ENCODE measurements at places on chromosomes 4 and X. TPM values are rescaled to one million over a fixed set of nuclear protein-coding genes. Genes with fewer than 3 reads are reported as not detected.

The SATL1 gene
- total RNA-seq = 0.11 TPM

The TLR3 gene
- total RNA-seq = 1.8 TPM

The PDZD4 gene
- 73.0 TPM for total RNA-seq

The NSG1 gene
- 31.1 TPM for total RNA-seq

The PRSS12 gene
- 14.9 TPM for total RNA-seq

The FSTL5 gene
- 2.2 TPM for total RNA-seq

The BGN gene
- total RNA-seq = 1.1 TPM

The IL2RG gene
- not detected for total RNA-seq

The NDST3 gene
- total RNA-seq = 0.07 TPM

The UGT8 gene
- total RNA-seq = 18.2 TPM

DNA sequence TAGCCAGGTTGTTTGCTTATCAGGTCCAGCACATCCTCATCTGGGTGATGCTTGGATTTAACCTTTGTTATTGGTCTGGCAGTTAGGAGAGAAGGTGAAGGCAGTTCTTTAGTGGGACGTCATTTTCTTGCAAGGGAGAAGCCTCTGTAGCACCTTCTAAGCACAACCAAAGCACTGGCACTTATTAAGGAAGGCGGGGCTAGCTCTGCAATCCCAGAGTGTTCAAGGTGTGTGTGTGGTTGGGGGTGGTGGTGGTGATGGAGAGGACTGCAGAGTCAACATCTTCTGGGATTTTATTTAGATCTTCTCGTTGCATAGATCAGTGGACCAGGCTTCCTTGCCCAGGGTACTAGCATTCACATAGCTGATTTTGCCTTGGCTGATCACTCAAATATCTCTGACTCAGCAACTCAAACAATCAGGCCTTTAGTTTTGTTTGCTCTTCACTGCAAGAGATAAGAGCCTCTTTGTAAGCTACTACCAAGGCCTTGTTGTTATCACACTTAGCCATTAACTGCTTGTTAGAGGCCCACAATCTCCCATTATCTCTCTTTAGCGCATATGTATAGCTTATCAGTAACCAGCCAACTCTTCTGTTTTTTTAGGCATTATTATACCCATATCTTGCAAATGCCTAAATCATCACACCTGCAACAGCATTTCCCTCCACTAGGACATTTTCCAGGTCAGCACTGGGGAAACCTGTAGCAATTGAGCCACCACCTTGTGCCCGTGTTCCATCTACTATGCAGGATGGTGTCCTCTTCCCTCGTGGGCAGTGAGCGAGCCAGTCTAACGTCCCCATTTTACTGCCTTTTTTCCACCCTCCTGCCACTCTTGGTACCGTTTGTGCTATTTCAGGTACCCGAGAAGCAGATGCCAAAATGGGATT lies 36.5 kb upstream of the LINC00632 start:
- DNase-seq = no peak

DNA sequence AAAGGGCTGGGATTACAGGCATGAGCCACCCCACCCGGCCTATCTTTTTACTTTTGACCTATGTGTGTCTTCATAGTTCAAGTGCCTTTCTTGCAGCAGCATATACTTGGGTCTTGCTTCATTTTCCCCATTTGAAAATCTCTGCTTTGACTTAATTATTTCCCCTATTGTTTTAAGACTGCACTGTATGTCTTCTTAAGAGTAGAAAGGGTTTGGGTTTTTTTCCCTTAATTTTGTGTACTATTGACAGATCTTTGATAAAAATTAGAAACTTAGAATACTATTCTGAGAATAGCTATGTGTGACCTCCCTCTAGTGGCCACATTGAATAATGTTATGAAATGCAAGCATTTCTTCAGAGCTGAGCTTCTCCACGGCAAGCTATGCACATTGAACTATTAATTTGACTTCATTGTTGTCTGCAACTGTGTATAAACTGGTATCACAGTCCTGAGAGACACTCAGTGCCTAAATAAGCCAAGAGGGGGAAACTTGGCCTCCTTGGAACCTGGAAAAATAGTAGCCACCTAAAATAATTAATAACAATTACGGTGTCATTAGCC lies 8.7 kb upstream of the SLC25A4 start:
- peak; percentile 68 for DNase-seq

DNA sequence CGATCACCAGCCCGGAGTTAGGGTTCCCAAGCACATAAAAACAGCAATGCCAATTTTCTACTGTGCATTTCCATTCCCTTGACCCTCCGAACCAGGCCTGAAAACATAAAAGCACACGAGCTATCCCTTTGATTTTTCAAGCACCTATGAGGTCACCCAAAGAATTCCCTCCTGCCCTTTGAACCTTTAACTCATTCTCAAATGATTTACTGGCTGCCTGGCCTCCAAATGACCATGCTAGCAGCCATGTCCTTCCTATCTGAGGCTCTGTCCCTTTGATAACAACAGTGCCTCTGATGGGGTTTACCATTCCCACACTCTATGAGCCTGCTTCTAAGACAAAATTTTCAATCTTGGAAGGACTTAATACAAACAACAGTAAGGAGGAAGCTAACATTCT lies 15.2 kb downstream of the SHROOM4 start:
- no peak for DNase-seq

- no peak for DNase-seq
These were observed 787.9 kb upstream of the GALNTL6 start for GRCh38 chr4:171025343-171025742.

GRCh38 chr4:95742179-95742578 lies 97.7 kb upstream of the PDHA2 start:
- DNase-seq = no peak

DNA sequence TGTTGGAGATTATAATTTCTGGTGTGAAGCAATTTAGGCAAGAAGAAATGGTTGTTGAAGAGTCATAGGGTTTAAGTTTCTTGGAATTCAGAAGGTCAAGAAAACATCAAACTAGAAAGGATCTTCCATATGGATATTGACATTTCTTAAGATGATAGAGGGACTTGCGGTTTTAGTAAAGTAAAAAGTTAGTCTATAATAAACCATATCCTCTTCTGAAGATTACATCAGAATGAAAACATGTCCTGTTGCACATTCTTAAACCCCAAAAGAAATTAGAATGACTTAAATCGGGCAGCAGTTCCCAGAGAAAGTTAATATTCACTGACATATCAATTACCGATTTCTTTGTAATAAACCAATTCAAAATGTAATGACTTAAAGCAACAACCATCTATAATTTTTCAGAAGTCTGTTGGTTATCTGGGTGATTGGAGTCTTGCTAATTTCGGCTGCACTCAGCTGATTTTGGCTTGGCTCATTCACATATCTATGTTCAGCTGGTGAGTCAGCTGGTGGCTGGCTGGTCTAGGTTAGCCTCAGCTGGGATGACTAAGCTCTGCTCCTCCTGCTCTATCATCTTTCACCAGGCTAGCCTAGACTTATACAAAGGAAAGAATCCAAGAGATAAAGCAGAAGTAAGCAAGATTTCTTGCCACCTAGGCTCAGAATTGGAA lies 24.4 kb upstream of the DYNLT3 start:
- no peak for DNase-seq

GRCh38 chrX:30495468-30495867 lies 82.1 kb downstream of the TASL start:
- DNase-seq = no peak

GRCh38 chr4:38313999-38314561 lies 349.9 kb upstream of the KLF3 start:
- DNase-seq = no peak

- no peak for DNase-seq
These were observed 617 bp upstream of the MRFAP1L1 start for GRCh38 chr4:6710282-6710681.

- peak; percentile 8 for DNase-seq
These were observed 75.8 kb downstream of the MAGEB10 start for GRCh38 chrX:27883468-27884092.

DNA sequence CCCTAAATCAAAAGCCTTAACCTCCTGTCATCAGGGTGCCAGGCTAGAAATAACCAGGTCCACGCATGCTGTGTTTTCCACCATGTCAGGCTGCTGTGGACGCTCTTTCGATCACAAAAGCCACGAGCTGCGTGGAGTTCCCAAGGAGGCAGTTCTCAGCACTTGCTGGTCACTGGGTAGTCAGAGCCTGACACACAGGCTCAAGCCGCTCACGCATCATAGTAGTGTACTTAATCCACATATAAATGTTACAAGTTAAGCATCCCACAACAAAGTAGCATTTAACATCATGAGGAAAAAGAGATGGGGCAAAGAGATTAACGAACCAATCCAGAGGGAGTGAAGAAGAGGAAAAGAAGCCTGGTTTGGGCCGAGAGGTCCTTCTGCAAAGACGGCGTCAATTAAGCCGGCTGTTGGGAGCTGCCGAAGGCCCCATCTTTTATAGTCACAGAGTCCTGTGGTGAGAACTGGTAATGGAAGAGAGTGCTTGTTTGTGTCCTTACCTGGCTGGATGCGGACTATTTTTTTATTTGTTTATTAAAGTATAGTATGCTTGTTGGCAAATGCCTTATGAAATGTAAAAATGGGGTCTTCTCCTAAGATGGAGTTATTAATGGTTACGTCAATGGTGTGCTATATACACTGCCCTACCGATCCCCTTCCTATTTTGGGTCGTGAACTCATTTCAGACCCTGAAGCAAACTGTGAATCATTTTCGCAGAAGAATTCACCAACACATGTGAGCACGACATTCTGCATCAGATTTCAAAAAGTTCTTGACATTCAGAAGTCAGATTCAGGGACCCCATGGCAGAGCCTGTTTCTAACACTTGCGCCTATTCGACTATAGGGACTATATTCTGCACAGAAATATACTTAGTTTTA lies 675 bp downstream of the PRIMPOL start:
- no peak for DNase-seq

DNA sequence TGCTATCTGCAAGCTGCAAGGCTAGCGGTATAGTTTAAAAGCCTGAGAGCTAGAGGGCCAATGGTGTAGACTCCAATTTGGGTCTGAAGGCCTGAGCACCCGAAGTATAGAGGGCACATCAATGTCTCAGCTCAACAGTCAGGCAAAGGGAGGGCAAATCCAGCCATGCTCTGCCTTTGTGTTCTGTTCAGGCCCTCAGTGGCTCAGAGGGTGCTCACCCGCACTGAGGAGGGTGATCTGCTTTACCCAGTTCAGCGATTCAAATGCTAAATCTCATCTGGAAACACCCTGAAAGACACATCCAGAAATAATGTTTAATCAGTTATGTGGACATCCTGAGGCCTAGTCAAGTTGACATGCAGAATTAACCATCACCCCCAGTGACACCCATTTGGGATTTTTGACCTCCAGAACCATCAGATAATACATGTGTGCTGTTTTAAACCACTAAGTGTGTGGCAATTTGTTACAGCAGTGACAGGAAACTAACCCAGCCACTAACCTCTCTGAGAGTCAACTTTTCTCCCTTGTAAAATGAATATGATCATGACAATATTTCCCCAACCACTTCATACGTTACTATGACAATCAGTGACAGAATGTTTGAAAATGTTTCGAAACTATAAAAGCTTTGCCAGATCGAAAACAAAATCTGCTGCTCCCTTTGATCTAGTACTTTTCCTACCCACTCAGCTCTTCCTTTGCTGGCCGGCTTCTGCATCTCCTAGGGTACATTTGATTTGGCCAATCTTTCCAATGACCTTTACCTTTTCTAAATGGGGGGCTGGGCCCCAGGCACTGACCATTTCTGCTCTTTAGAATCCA lies 8.4 kb upstream of the TBL1X start:
- DNase-seq = no peak

- no peak for DNase-seq
These were observed 218.6 kb downstream of the CHM start for GRCh38 chrX:85828771-85829170.

DNA sequence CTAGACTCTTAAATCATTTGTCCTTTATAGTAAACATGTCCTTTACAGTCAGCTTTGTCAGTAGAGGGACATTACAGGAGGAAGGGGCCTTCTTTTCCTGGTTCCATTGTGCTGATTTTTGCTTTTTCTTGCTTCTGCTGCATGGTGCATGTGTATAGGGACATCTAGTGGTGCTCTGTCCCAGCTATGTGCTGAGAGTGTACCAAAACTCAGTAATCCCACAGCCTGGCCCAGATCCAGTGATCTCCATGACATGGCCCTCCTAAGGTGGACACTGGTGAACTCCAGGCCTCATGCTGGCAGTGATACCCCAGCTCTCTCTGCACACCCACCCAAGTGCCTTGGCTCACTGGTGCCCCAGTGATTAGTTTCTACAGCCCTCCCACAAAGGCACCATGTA lies 45.2 kb downstream of the MAGEB17 start:
- DNase-seq = peak; percentile 19

DNA sequence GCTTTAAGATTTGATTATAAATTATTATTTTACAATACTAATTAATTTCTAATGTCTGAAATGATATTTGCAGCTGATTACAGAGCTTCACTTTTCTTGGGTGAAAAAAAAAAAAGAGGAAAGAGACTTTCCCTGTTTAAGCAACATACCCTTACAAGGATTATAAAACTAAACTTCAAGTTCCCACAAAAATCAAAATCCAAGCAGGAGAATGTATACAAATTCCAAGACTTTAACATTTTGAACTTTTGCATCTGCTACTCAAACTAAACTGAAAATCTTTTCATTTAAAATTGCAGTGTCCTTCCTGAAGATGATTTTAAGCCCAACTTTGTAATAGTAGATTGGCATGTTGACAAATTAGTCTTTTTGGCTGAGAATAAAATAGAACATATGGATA lies 742.4 kb upstream of the INTU start:
- DNase-seq = no peak

- DNase-seq = no peak
These were observed 11.5 kb downstream of the CLCN4 start for GRCh38 chrX:10168226-10168625.

GRCh38 chr4:39051492-39051891 lies 10.5 kb upstream of the KLHL5 start:
- DNase-seq = no peak

DNA sequence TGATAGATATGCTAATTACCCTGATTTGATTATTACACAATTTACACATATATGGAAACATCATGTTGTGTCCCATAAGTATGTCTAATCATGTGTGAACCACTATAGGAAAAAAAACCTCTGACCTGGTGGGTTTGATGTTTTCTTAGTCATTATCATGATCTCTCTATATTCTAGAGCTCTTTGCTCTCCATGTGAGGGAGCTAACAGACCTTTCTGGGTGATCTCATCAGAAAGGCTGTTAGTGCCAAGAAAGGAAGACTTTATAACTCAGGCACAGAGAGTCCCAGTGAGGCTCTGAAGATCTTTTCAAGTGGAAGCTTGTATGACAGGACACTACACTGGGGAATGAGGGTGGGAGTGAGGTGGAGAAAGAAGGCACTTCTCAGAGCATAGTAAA lies 527.7 kb upstream of the MAGEB2 start:
- peak; percentile 13 for DNase-seq

- no peak for DNase-seq
These were observed 54.6 kb upstream of the MCF2 start for GRCh38 chrX:139762400-139763183.

- DNase-seq = no peak
These were observed 249.8 kb downstream of the ANTXR2 start for GRCh38 chr4:79823148-79823763.

DNA sequence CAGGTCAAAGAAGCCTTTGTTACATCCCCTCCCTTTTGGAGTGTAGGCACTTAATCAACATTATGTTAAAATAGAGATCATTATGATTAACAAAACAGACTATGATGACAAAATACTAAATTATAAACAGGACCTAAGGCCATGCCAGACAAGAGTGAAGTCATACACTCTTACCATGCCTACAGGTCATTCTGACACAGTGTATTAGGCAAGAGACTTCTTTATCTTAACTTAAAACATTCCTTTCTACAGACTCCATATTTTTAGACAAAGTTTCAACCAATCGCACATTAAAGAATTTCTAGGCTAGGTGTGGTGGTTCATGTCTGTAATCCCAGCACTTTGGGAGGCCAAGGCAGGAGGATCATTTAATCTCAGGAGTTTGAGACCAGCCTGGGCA lies 128.6 kb upstream of the SLC34A2 start:
- DNase-seq = no peak

GRCh38 chr4:176782794-176783193 lies 9.9 kb downstream of the VEGFC start:
- no peak for DNase-seq

All from H7 (cell line).